Dermis microvascular lymphatic vessel endothelial cell (primary cell): ENCODE measurements at places on chromosomes 2 and 18. TPM values are rescaled to one million over a fixed set of nuclear protein-coding genes. Genes with fewer than 3 reads are reported as not detected.

The CHST9 gene
- total RNA-seq: not detected in 2 replicates

The DOK6 gene
- total RNA-seq: 0.51 and 2.3 TPM in 2 replicates

The BOK gene
- total RNA-seq: 32.0 and 71.7 TPM in 2 replicates

The SLC16A14 gene
- total RNA-seq: under 0.01 and 0.25 TPM in 2 replicates

The TUBB8B gene
- total RNA-seq: not detected in 2 replicates

The MRPS5 gene
- total RNA-seq: 35.4 and 36.3 TPM in 2 replicates
